Esophagus muscularis mucosa (tissue), 4 donors: ENCODE measurements at places on chromosomes 7 and 10.

DNA sequence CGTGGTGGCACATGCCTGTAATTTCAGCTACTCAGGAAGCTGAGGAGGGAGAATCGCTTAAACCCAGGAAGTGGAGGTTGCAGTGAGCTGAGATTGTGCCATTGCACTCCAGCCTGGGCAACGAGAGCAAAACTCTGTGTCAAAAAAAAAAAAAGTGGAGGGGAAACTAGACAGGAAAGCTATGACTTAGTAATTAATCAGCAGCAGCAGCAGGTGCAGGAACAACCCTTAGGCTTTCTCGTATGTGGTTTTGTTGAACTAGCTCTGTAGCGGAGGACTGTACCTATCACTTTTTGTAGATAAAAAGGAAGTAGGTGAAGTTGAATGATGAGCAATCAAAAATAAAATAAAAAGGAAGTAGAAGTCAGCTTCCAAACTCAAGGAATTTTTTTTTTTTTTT is 76.9 kb upstream of the KMT2C start:
- DNase-seq, result no peak

DNA sequence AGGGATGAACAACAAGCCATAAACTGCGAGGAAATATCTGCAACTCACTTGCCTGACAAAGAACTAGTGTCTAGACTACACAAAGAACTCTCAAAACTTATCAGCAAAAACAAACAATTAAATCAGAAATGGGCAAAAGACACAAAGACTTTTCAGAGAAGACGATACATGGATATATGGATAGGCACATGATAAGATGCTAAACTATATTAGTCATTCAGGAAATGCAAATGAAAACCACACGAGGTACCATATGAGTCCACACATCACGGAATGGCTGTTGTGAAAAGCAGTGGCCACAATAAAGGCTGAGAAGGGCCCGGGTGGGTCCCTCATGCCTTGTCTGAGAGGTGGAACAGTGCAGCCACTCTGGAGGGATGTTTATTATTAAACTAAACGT is 267.8 kb downstream of the WDR37 start:
- no peak for DNase-seq

- no peak for DNase-seq
Measured at GRCh38 chr10:13399236-13399635, 51.1 kb upstream of the SEPHS1 start.

DNA sequence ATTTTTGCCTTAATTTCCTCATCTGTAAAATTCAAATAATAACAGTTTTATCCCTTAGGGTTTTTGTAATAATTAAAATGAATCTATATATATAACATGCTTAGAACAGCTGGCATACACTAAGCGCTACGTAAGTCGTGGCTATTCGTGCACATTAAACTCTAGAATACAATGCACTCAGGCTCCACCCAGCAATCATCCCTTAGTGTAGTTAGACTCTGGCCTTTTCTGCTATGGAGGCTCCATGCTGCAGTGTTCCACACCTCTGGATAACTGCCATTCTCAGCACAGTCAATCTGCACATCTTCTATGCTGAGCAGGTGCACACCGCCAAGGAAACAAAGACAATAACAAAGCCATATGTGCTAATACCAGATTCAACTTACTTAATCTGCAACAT is 92.9 kb downstream of the IPMK start:
- DNase-seq, result no peak

- DNase-seq, result no peak
Measured at GRCh38 chr10:74760086-74760979, 66.1 kb upstream of the KAT6B start.

DNA sequence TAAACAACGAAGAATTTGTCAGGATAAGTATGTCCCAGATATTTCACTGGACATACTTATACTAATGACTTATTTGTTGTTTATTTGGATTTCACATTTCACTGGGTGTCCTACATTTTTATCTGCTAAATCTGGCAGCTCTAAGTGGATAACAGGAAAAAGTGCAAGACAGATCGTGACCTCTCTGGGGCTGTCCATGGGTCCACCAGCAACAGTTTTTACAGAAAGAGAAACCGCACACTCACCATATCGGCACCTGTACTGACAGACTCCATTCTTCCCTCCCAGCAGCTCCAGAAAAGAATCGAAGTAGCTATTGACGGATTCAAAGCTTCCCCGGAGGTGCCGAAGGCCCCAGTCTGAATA is 393 bp downstream of the PLA2G12B start:
- no peak for DNase-seq

GRCh38 chr7:95737828-95738505 is 34.4 kb upstream of the DYNC1I1 start:
- DNase-seq, result no peak

- DNase-seq, result no peak
Measured at GRCh38 chr10:75542906-75543305, 111.5 kb downstream of the LRMDA start.

GRCh38 chr7:24931844-24932243 is 48.1 kb downstream of the OSBPL3 start:
- no peak for DNase-seq

GRCh38 chr7:76296743-76297740 is 5.4 kb upstream of the HSPB1 start:
- DNase-seq, result no peak

DNA sequence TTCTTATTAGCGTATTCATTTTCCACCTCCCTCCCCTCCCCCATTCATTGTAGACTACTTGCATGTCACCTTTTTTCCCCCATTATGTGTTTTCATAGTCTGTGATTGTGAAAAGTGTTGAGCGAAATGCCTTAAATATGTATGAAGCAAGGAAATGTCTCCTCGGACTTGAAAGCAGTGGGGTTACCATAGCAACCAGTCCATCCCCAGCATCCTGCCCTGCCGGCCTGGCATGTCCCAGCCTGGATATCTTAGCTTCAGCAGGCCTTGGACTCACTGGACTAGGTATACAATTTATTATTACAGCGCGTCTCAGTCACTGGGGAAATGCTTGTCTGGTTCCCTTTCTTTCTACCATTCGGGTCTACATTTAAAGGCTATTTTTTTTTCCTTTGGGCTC is 283.6 kb downstream of the BICC1 start:
- no peak for DNase-seq

- no peak for DNase-seq
Measured at GRCh38 chr10:76558586-76558985, 1079.0 kb downstream of the KCNMA1 start.

- no peak for DNase-seq
Measured at GRCh38 chr10:103717341-103718246, 137.8 kb downstream of the SH3PXD2A start.

- no peak for DNase-seq
Measured at GRCh38 chr7:95493247-95493646, 7.5 kb downstream of the ASB4 start.

DNA sequence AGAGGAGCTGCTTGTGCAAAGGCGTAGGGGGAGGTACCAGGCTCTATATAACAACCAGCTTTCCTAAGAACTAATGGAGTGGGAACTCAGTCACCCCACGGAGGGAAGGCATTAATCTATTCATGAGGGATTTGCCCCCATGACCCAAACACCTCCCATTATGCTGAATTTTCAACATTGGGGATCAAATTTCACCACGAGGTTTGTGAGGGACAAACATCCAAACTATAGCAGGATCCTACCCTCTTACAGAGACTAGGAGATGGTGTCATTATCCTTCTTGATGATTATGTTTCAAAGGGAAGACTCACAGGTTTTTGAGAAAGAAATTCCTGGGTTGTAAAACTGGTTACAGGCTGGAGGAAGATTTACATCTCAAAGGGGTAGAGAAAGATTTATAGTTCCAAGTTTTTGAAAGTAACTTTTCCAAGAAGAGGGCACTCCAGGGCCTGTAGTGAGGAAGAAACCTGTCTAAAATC is 295.0 kb upstream of the DKK1 start:
- no peak for DNase-seq

- no peak for DNase-seq
Measured at GRCh38 chr10:122521011-122521410, 39.5 kb upstream of the DMBT1 start.

GRCh38 chr7:131546126-131546525 is 10.3 kb downstream of the PODXL start:
- DNase-seq, result no peak

- DNase-seq, result no peak
Measured at GRCh38 chr10:85413570-85413969, 953.0 kb downstream of the GRID1 start.

DNA sequence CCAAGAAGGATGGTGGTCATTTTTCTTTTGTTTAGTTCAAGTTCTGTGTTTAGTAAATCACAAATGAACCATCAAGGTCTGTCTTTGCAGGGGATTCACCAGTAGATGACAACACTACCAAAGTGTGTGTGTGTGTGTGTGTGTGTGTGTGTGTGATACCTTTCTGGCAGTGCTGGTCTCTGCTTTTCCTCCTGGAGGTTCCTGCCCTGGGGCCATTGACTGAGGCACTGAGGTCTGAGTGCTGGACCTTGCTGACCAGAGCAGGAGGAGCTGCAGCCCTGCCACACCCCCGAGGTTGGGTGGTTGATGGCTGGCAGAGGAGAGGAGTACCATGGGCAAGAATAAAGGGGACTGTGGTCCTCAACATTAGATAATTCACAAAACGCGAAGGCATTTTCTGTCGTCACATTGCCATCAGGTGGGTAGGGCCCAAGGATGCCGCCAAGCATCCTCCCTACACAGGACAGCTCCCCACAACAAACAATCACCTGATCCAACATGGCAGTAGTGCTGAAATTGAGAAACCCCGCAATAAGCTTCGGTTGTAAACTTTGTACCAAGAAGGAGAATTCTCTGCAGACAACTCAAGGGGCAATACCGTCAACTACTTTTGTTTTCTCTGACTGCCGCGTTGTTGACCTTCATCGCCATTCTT is 49.5 kb upstream of the PRSS58 start:
- DNase-seq, result peak; percentile 74

DNA sequence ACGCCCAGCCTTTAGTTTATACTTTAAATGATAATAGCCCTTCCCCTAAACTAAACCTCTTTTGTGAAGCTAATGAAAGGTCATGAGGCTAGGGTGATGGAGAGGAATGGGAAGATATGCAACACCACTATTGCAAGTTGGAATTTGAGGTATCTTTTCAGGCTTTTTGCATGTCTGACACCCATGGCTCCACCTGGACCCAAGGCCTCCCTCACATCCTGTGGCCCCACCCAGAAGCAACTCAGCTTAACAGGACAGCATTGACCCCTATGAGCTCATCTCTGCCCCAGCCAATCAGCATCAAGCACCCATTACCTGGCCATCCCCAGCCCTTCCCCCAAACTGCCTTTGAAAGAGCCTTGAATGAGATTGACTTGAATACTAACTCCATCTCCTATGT is 674.2 kb upstream of the NRP1 start:
- DNase-seq, result no peak

GRCh38 chr7:36085096-36085495 is 68.0 kb upstream of the EEPD1 start:
- no peak for DNase-seq

GRCh38 chr10:111360260-111360925 is 283.6 kb downstream of the ADRA2A start:
- DNase-seq, result peak; percentile 50

GRCh38 chr10:71237843-71238623 is 25.7 kb downstream of the UNC5B start:
- DNase-seq, result no peak

GRCh38 chr10:102208311-102209035 is 17.6 kb upstream of the ELOVL3 start:
- DNase-seq, result no peak

GRCh38 chr10:121692626-121693025 is 94.4 kb upstream of the FGFR2 start:
- DNase-seq, result no peak

DNA sequence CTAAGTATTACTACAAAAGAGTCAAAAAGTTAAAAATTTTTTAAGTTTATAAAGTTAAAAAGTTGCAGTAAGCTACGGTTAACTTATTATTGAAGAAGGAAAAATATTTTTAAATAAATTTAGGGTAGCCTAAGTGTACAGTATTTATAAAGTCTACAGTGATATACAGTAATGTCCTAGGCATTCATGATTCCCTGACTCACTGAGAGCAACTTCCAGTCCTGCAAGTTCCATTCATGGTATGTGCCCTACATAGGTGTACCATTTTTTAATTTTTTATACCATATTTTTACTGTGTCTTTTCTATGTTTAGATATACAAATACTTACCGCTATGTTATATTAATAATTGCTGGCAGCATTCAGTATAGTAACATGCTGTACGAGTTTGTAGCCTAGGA is 92.3 kb downstream of the CTNNA3 start:
- DNase-seq, result no peak

GRCh38 chr10:86371116-86371515 is 4.5 kb upstream of the GRID1 start:
- DNase-seq, result no peak

DNA sequence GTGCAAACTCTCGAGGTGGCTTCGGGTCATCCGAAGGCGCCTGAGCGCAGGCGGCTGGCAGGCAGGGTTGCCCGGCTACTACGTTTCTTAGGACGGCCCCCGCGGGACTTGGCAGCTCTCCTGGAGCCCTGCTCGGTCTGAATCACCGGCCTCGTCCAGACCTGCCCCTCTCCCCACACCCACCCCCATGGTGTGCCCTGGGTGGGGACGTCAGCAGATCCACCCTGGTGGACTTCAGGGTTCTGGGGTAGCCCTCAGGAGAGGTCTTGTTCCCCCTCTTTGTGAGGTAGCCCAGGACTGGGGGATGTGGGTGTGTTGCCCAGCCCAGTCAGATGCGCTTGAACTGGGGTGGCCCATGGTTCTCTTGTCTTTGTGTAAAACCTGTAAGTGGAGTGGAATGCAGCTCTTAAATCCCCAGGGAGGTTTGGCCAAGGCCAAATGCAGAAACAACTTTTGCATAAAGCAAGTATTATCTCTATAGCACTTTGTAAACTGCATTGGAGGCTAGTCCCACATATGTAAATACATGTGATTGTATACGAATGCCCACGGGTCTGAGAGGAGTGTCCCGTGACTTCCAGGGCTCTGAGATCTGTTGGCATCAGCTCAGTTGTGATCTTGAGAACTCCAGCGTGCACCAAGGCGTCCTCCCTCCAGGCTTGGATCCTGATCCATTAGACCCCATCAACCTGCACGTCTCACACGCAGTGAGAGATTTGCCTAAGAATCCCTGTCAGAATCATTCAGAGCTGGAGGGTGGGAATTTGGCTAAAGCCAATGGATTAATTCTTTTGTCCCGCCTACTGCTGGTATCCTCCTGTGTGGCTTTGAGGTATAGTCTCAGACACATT is 1.8 kb downstream of the PFKFB3 start:
- no peak for DNase-seq

- no peak for DNase-seq
Measured at GRCh38 chr7:155743177-155743576, 69.1 kb downstream of the SHH start.

GRCh38 chr10:104589871-104590270 is 51.2 kb upstream of the SORCS3 start:
- peak; percentile 68 for DNase-seq

DNA sequence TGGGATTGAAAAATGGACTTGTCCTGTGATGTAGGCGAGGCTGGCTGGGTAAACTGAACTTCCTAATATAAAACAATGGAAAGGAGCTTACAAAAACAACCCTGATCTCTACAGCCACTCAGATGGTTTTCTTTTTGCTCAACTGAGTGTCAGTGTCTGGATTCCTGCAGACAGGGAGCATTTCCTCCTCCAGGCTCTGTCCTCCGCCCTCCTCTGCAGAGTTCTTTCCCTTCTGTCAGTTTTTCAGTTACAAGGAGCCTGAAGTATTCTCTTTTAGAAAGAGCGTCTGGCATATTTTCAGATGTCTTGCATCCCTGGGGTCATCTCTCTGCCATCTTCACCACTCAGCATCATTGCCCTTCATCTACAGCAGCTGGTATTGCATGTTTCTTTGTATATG is 50.0 kb upstream of the PITRM1 start:
- no peak for DNase-seq

GRCh38 chr10:129893104-129894089 is 70.7 kb downstream of the EBF3 start:
- no peak for DNase-seq

GRCh38 chr7:26198133-26198780 is 2.3 kb downstream of the HNRNPA2B1 start:
- no peak for DNase-seq
